ENCODE measurements at places on chromosomes 11 and 22.

DNA sequence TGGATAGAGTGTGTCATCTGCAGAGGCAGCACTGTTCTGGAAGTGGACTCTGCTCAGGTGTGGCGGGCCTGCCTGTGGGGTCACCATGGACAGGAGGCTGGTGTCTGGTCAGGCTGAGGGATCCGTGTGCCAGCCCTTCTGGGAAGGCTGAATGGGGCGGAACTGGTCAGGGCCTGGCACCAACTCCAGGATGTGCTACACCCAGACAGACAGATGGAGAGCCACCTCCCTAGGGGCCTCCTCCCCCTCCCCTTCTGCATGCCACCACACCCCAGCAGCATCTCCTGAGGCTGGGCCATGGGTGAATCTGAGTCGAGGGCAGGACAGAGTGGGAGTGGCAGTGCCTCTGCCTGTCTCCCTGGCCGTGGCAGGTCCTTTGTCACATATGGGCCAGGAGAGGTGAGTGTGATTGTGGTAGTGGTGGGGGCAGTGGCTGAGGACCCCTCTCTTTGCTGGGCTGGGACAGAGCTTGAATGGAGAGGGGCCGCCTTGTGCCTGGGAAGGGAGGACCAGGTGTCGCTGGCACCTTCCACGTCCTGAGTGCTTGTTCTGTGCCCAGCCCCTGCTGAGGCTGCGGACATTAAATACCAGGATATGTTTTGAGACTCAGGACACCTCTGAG lies 29.1 kb downstream of the ST3GAL4 start:
- DNase-seq: no peak

GRCh38 chr11:12827929-12828812 lies 153.9 kb downstream of the TEAD1 start:
- no peak for DNase-seq

GRCh38 chr11:88534185-88534584 lies 196.6 kb upstream of the CTSC start:
- no peak for DNase-seq

DNA sequence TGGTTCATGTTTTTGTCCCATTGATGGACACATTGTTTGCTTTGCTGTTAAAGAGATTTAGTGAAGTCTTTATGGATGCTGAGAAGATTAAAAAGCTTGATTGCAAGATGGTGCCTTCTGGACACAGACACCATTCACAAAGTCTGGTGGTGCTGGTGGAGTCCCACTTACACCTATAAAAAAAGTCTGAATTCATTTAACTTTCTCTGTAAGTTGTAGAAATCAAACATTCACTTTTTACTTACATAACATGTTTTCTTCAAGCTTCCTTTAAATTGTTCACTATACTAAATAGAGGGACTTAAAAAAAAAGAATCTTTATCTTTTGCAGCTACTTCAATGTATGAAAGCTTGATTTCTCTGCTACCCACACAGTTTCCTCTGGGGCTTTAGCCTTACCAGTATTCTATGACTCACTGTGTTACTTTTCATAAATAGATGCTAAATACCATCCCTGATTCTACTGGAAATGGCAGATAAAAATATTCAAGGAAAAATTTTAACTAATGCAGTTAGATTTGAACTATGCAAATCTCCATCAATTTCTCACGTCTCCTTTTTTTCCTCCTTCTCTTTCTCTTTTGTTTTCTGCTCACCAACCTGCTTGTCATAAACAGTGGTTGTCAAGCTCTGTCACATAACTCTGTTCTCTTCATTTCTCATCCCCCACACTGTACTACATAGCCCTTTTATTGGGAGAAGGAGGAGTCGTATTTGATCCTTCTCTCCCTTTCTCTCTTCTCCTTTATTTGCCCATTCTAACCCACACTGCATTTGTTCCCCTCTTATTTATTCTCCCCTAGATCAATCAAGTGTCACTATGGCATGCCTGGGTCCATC lies 89.7 kb downstream of the FAM76B start:
- no peak for DNase-seq

GRCh38 chr11:6660712-6661111 lies 5.1 kb upstream of the DCHS1 start:
- DNase-seq: no peak
